Neural progenitor cell (in vitro differentiated cells): ENCODE measurements at places on chromosomes 16 and 17. TPM values are rescaled to one million over a fixed set of nuclear protein-coding genes. Genes with fewer than 3 reads are reported as not detected.

DNA sequence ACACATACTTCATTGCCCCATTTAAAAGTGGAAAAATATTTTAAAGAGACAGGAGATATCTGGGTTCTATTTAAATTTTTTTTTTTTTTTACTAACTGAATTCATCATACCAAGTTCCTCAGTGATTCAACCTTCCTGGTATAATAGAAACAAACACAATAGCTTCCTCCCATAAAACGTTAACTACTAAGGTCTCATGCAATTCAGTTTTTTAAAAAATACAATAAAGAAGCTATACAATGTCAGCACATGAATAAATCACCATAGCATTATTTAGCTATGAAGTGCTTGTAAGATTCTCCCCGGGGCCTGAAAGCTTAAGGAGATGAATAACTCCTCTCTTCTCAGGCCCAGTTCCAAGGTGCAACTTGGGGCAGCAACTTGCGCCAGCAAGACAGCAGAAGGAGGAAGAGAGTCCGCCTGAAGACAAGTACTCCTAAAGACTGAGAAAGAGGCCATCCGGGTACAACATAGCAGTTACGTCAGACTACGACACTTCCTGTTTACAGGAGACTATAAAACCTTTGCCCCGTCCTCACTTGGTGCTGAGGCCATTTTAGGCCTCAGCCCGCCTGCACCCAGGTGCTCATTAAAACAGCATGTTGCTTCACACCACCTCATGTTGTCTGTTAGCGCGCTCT, 81.5 kb downstream of the MYO1D start:
- H3K27me3 ChIP-seq, result no peaks in the 10 kb centered on the region
- H3K4me3 ChIP-seq, result no peak overlapping the region
- no peak overlapping the region for H3K27ac ChIP-seq
- no peaks in the 10 kb centered on the region for H3K4me1 ChIP-seq

DNA sequence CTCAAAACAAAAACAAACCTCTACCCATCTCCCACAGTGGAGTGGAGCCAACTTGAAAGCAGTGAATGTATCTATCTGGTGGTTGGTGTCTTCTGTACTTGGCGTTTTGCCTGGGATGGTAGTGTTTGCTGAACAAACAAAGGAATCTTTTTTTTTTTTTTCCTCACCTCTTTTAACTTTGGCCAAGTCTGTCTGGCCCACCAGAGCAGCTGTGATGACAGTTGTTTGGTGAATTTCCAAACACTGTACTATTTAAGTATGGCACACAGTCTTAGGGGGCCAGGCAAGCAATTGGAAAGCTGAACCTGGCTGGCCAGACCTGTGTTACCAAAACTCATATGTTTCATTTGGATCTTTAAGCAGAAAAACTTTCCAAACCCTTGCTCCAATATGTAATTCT, 101.8 kb upstream of the CDH13 start:
- no peaks in the 10 kb centered on the region for H3K27me3 ChIP-seq
- H3K4me3 ChIP-seq, result no peak overlapping the region
- no peaks in the 10 kb centered on the region for H3K36me3 ChIP-seq

DNA sequence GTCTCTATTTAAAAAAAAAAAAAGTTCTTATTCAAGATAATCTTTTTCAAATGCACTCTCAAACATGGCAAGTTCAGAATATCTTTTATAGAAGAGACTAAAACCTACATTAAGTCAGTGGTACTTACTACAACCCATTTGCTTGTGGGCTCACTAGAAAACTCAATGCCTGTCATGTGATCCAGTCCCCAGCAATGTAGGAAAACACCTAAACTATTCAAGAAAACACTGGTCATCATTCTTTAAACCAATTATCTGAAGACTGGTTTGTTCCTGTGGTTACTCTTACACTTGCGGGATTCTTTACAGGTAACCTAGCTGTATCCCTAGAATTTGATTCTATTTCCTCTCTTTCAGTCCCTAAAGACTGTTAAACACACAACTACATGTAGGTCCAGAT, 19.6 kb downstream of the MED13 start:
- DNase-seq, result no peak
- peak overlapping the region; percentile 46 for H3K27ac ChIP-seq
- no peaks in the 10 kb centered on the region for H3K27me3 ChIP-seq
- no peak overlapping the region for H3K4me3 ChIP-seq

- peaks cover 3% of the 10 kb centered on the region for H3K4me1 ChIP-seq
- no peak for DNase-seq
- H3K36me3 ChIP-seq, result no peaks in the 10 kb centered on the region
- no peak overlapping the region for H3K4me3 ChIP-seq
- H3K27ac ChIP-seq, result no peak overlapping the region
- H3K27me3 ChIP-seq, result peaks cover 32% of the 10 kb centered on the region
Measured at GRCh38 chr16:87593710-87594258, 8.5 kb upstream of the JPH3 start.

GRCh38 chr16:84839956-84840355, 20.2 kb downstream of the CRISPLD2 start:
- peaks cover 47% of the 10 kb centered on the region for H3K27me3 ChIP-seq
- peak; percentile 51 for DNase-seq
- H3K27ac ChIP-seq, result no peak overlapping the region
- H3K4me3 ChIP-seq, result no peak overlapping the region

SULT1A4 gene
- total RNA-seq, result 1.1 TPM in 1 of 2 replicates, not detected in the other

TBC1D3E gene
- not detected in 2 replicates for total RNA-seq
